Small intestine (tissue), 16 donors: ENCODE measurements at places on chromosomes 16 and 17.

DNA sequence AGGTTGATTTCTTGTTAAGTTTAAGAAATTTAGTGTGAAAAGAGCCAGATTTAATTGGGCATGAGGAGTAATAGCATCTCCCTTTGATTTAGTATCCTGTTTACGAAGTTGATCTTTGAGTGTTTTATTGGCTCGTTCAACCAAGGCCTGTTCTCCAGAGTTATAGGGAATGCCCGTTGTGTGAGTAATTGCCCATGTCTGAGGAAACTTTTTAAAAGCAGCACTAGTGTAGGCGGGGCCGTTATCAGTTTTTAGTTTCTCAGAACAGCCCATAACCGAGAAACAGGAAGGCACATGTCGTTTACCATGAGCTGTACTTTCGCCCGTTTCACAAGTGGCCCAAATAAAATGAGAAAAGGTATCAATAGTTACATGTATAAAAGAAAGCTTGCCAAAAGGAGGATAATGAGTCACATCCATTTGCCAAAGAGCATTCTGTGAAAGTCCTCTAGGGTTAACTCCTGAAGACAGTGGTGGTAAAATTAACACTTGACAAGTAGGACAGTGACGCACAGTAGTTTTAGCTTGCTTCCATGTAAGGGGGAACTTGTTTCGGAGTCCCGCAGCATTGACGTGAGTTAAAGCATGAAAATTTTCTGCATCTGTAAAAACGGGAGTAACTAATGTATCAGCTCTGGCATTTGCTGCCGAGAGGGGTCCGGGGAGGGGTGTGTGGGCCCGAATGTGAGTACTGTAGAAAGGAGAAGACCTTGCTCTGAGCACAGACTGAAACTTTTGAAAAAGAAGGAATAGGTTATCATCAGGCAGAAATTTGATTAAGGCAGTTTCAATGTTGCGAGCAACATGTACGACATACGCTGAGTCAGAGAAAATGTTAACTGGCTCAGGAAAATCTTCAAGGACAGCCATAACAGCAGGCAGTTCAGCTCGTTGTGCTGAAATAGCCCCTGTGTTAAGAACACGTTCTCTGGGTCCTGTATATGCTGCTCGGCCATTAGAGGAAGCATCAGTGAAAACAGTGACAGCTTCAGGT is 18.5 kb upstream of the KCTD5 start:
- peak; percentile 83 for DNase-seq

GRCh38 chr16:89971495-89972243 is 23.1 kb downstream of the DEF8 start:
- no peak for DNase-seq

DNA sequence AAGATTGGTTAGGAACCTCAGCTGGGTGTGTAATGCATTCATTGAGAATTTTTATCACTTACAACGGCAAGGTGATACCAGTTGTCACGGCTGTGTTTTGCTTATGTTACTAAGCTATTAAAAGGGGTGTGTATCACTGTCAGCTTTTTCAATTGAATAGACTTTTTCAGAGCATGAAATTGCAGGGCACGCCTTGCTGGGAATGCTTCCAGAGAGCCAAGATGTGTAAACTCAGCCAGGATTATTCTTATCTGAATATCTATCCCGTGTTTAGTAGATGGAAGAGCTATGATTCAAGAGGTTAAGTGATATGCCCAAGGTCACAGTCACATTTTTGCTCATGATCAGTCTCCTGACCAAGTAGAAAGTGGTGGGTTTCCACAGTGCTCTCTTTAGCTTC is 6.6 kb upstream of the TEKT3 start:
- DNase-seq: peak; percentile 95

- DNase-seq: no peak
Observed at GRCh38 chr17:71942626-71943025, 178.2 kb upstream of the SOX9 start.
